ENCODE measurements at places on chromosomes 11 and 22.

DNA sequence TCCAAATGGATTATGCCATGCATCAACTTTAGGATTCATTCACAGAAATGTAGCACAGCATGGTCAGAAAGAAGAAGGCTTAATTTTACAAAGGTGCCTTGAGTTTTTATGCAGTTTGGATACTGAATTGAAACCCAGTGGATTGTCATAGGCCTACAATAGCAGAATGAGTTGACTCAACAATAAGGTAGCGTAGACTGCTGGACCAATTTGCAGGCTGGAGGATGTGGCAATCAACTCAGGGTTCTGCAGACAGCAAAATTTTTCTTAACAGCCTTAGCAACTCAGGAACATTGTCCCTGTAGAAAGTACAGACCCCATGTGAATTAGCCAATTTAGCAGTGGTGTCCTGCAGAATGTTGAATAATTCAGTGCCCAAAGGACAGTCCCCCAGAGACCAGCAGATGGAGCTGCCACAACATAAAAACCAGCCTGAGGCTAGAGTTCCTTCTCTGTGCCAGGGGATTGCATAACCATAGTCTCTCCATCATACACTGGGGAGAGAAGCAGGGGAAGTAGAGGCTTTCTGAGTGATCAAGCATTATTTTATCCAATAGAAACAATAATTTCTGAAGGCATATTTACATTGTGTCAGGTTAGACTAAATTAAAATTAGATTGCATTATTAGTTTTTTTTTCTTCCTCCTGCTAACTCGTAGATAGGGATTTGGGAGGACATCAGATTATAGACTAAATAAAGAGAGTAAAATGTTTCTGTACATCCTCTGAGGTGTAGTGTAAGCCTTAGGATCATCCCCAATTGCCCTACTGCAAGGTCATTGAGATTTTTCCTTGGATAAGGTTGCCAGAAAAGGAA is 20.3 kb upstream of the MRPL17 start:
- DNase-seq, result no peak

- no peak for DNase-seq
Observed at GRCh38 chr11:108032800-108033199, 24.1 kb downstream of the CUL5 start.

DNA sequence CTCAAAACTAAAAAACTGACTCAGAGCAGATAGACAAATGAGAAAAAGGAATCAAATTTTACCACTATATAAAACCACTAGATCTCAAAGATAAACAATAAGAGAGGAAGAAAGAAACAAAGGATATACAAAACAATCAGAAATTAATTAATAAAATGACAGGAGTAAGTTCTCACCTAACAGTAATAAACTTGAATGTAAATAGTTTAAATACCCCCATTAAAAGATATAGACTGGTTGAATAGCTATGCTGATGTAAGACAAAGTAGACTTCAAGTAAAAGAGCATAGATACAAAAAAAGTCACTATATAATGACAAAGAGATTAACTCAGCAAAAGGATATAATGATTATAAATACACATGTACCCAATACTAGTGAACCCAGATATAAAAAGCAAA is 72.3 kb upstream of the GNAZ start:
- no peak for DNase-seq

- no peak for DNase-seq
Observed at GRCh38 chr11:120128392-120129119, 9.4 kb downstream of the TRIM29 start.

- DNase-seq, result no peak
Observed at GRCh38 chr11:111718436-111718835, 47.8 kb downstream of the PPP2R1B start.

GRCh38 chr22:40597526-40598430 is 38.7 kb downstream of the MRTFA start:
- no peak for DNase-seq

DNA sequence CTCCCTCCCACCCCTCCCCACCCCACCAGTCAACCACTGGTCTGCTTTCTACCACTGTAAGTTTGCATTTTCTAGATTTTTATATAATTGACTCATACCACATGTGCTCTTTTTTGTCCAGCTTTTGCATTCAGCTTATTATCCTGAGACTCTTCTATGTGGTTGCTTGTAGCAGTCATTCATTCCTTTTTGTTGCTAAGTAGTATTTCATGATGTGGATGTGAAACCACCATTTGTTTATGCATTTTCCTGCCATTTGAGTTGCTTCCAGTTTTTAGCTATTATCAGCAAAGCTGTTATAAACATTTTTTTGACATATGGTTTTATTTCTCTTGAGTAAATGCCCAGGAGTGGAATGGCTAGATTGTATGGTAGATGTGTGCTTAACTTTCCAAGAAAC is 77.0 kb upstream of the FGF3 start:
- no peak for DNase-seq

- DNase-seq, result no peak
Observed at GRCh38 chr22:22180738-22181285, 63.8 kb upstream of the VPREB1 start.

DNA sequence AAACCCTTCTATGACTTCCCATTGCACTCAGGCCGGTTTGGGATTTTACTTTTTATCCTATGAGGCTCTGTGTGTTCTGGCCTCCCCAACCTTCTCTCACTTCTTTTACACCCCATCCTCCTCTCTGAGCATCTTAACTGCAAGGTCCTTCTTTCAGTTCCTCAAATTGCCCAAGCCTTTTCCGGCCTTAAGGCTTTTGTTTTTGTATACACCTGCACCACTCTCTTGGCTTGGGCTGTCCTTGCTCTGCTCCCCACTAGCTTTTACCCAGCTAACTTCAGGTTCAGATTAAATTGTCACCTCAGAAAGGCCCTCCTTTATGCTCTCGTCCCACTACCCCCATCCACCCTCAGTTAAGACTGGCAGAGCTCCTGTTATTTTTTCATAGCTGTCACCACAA is 55.5 kb downstream of the FAM83F start:
- DNase-seq, result no peak

- DNase-seq, result no peak
Observed at GRCh38 chr11:120403966-120404365, 67.8 kb downstream of the ARHGEF12 start.

- DNase-seq, result no peak
Observed at GRCh38 chr22:27057717-27058116, 400.3 kb downstream of the MIAT start.

DNA sequence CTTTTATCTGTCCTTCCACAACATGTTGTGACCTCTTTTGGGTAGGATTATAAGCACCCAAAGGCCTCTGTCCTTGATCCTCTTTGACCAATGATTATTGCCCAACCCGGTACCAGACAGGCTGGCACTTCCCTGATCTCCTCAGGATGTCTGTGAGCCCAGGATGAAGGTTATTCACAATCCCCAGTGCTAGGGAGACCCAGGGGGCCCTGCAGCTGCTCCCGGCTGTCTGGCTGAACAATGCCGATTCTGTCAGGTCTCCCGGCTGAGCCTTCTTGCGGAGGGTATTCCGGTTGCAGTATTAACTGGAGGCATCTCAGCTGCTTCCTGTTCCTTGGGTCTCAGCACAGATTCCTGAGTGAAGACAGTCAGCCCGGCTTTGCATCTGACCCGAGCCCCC is 71.2 kb upstream of the CDON start:
- DNase-seq, result no peak

DNA sequence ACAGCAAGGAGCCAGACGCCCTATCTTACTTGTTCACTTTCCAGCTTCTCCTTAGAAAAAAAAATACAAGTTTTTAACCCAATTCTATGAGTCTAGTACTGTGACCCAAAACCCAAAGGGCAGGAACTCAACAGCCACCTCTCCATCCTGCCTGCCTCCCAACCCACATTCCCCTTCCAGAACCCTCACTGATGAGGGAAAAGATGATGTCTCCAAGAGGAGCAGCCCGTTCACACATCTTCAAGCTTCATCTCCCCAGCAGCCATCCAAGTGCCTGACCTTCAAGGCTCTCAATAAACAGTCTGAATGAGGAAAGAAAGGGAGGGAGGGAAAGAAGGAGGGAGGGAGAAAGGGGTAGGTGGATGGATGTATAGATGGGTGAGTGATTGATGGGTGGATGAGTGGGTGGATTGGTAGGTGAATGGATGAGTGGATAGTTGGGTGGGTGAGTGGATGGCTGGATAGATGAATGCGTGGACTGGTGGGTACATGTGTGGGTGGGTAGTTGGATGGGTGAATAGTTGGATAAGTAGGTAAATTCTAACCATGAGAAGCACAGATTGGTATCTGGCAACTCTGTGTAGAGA is 50.4 kb downstream of the IGLL5 start:
- DNase-seq, result no peak

DNA sequence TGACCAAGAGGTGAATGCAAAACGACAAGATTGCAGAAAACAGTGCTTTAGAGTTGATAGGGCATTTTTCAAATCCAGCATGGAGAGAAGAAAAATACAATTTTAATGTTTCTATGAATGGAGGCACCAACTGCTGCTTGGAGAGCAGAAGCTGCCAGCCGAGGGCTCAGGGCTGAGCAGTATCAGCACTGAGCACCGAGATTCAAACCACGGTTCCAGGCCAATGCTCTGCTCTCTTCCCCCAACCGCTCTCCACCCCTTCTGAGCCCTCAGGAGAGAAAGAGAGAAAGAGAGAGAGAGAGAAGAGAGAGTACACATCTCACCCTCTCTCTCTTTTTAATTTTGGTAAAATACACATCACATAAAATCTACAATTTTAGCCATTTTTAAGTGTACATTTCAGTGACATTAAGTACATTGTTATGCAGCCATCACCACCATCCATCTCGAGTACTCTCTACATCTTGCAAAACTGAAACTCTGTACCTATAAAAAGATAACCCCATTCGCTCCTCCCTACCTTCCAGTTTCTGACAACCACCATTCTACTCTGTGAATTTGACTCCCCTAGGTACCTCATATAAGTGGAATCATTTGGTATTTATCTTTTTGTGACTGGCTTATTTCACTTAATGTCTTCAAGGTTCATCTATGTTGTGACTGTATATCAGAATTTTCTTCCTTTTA is 333.3 kb downstream of the MIAT start:
- DNase-seq, result no peak

DNA sequence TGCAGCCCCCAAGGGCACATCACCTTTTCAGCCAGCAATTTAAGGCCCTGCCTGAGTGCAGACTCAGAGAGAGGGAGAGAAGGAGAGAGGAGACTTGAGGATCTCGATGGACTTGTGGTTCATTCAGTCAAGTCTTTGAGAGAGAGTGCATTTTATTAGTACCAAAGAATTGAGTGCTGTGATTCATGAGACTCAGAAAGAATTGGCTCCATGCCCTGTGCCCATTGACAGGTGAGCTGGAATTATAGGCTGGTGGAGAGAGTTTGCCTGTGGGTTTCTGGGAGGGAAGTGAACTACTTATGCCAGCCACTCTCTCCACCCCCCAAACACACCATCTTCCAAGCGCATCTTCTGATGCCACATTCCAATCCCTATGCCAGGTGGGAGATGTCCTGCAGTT is 236.8 kb downstream of the MN1 start:
- no peak for DNase-seq

DNA sequence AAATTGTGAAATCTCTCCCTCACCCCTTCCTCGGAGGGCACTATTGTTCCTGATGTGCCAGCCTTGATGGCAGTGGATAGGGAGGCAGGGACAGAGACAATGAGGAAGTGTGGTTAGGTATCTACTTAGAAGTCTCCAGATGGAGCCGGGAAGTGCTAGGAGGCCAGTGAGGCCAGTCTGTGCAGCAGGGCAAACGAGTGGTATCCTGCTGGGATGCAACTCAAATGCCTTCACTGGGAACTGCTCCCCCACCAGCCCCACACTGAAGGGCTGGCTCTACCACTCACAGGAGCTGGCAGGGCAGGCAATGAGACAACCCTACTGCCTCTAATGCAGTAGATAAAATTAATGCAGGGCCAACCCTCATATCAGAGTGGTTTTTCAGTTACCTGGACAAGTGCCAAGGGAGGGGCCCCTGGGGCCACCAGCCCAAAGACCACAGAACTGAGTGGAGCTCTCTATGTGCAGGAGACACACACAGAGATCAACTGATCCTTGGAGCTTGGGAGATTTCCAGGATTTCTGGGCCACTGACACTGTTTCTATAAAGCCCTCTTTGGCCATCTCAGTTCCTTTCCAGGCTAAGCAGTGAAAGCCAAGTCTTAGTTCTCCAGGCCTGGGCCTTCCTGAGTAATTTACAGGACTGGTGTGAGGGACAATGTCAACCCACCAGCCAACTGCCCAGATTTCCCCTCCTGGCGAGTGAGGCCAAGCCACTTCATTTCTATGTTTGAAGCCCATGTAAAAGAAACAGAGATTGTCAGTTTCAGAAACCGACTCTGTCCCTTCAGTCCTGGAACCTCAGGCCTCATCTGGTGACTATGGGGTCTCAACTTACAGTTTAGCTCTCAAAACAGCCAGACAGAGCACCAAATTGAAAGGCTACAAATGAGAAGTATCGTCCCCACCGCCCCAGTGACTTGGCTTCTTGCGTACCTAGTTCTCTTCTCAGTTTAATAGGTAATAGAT is 4.1 kb downstream of the MIF start:
- DNase-seq, result no peak

DNA sequence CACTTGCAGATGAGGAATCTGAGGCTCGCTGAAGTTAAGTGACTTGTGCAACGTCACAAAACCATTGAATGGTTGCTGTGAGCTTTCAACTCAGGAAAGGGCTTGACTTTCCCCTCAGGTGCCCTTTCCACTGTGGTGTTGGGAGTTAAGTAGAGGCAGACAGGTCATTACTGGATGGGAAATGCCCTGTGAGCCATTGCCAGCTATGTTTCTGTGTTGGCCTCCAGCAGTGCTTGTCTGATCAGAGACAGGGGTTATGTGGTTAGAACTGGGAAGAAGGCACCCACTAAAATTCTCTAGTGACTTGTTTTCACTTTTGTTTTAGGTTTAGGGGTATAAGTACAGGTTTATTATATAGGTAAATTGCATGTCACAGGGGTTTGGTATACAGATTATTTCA is 96.6 kb downstream of the FDX1 start:
- DNase-seq, result no peak

DNA sequence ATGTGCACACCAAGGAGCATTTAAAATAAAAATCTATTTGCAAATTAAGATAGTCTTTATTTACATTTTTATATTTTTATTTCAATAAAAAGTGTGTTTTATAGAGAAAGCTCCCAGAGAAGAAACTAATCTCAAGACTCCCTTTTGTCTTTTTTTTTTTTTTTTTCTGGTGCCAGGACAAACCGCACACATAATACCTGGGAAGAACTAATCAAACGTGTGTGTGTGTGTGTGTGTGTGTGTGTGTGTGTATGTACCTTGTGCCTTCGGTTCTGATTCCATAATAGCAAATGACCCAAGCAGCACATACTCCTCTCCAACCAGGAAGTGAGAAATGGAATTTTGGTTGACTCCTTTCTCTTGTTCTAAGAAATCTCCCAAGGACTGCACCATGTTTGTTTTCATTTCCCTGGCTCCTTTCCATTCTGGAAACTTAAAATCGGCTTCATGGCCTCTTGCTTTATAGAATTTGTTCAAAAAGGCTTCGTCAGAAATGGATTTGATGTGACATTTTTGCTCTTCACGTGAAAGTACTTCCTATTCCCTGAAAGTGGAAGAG is 65.3 kb downstream of the ST3GAL4 start:
- no peak for DNase-seq

All from stimulated activated naive CD8-positive, alpha-beta T cell treated with anti-CD3 and anti-CD28 coated beads, Interleukin-15, Interleukin-2, amounts not matched to agents 100 U/mL and 50 U/mL, for 24 hours (primary cell).